ENCODE measurements at places on chromosomes 2 and 18.
A peak's percentile ranks its signal among the peaks of the same experiment; 100 is the strongest.

GRCh38 chr2:209147981-209148380 lies 275.9 kb upstream of the MAP2 start:
- no peak for DNase-seq

DNA sequence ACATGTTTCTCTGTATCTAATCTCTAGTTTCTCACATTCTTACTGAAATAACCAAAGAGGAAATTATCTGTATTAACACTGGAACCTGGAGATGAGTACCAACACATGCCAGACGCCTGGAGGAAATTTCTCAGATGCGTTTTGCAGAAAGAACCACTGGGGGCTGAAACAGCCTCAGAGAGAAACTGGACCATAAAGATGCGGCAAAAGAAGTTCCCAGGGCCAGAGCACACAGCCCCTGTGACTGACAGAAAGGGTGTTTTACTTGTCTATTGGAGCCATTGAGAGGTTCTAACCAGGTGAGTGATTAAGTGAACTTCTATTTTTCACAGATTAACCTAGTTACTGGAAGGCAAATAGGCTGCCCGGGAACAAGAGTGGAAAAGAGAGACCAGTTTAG lies 103.9 kb downstream of the EVA1A start:
- DNase-seq = no peak

DNA sequence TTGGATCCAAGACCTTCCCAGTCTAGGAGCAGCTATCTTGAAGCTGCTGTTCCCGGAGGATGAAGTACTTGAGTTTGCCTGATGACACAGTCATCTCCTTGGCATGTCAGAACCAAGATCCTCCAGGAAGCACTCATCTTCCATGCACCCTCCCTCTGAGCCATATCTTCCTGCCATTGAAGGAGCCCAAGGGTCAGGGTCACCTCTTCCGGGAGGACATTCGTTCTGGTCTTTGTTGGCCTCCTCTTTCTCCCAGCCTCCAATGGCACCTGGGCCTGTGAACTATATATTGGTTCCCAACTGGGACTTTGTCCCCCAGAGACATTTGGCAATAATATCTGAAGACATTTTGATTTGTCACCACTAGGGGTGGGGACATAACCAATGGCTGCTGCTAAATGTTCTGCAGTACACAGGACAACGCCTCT lies 4.2 kb upstream of the MYO7B start:
- DNase-seq = no peak

GRCh38 chr2:23814963-23815362 lies 112.0 kb downstream of the ATAD2B start:
- DNase-seq = peak; percentile 69

GRCh38 chr2:88561646-88562388 lies 65.4 kb downstream of the EIF2AK3 start:
- no peak for DNase-seq

DNA sequence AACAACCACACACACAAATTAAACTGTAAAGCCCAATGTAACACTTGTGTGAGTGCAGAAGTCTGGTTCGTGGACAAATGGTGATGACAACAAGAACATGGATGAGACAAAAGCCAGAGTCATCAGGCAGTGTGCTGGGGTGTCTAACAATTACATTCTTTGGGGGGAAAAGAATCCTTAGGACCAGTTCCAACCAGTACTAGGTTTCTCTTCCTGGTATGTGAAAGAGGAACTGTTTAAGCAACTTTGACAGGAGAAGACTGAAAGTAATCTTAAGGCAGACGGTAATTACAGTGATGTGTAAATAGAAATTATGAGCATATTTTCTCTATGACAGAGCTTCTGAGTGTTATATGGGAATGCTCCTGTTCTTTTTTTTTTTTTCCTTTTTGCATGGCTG lies 133.4 kb downstream of the AFF3 start:
- peak; percentile 5 for DNase-seq

GRCh38 chr2:3512086-3512485 lies 7.2 kb downstream of the ADI1 start:
- DNase-seq = no peak

- DNase-seq = no peak
These were observed 47.6 kb downstream of the CCDC85A start for GRCh38 chr2:56231361-56231760.

GRCh38 chr2:100856732-100857131 lies 36.8 kb downstream of the NPAS2 start:
- no peak for DNase-seq

GRCh38 chr2:16774091-16774490 lies 108.5 kb upstream of the CYRIA start:
- no peak for DNase-seq

Measured in OCI-M1 (cell line).